ENCODE measurements at places on chromosomes 4 and X.

GRCh38 chr4:78683352-78683751 lies 92.8 kb upstream of the BMP2K start:
- DNase-seq = no peak

DNA sequence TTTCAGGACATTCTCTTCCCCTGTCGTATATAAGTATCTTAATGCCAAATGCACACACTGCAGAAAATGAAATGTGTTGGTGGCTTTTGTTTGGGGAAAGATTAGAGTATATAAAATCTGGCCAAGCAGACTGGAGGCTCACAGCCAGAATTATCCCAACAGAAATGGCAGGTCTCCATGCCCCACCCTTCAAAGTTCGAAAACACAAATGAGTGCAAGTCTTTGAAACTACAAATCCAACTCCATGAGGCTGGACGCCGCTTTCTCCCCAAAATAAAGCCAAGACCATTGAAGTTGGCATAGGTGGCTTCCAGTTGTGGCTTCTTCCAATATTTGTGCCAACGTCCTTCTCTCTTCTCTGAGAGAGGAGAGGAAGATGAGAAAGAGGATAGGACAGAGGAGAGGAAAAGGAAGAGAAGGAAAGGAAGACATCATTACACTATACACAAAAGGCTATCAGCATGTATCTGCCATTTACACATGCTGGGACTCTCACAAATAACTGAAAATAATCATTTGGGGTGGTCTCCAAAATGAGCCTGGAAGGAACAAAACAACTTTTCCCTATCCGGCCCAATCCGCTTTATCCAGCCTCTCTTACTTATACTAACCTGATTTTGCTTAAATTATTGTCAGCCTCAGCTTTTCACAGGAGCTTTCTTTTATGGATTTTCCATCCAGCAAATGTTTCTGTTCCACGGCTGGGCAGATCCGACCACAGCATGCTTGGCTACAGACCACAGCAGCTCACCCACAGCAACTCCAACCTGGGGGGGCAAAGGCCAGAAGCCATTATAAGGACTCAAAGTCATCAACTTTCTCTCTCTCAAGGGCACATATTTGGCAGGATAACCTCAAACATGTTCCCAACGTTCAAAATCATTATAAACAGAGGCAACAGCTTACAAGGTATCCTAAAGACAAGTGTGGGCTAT lies 71.7 kb downstream of the APBB2 start:
- no peak for DNase-seq

DNA sequence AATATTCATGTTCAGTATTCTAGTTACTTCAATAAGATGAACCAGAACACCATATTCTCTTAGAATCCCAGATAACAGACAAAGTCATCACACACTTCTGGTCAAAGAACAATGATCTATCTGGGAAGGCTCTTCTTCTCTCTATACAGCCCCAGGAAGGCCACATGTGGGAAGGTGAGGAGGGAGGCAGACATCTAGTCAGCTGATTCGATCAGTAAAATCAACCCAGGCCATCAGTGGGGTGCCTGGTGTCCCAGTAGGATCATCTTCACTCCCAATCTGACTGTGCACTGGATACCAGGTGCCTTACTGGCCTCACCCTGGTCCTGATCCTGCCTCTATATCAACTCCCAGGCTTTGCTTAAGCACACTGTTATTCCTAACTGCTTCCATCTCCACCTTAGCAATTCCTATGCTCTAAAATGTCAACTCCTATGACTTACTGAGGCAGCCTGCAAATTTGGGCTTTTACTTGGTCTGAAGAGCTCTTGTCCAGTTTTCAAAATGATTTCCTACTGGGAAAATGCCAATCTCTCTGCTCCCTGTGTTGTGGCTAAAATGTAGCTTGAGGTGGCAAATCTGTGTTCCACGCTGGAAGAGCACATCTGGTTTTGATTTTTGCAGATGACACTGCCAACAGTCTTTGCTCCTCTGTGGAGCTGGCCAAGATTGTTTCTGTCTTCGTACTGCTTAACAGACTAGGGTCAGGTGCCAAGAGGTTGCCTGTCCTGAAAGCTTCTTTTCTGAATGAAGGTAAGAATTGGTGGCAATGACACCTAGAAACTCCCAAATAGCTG lies 128.7 kb downstream of the MGST2 start:
- DNase-seq = no peak

DNA sequence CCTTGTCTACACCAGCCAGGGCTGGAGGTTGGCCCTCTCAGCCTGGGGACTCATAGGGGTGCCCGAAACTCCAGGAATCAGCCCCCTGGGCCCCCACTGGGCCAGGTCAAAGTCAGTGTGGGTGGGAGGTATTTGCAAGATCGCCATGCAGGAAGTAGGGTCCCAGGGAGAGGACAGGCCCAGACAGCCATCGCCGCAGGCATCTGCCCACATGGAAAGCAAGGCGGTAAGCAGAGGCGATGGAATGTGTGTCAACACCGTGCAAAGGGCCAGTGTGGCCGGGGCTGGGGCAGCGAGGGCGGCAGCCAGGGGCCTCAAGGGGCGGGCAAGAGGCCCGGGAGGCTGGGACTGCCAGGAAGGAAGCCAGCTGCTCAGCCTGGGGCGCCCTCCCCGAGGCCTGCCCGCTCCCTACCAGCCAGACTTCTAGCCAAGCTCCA lies 19.3 kb upstream of the DUSP9 start:
- no peak for DNase-seq

DNA sequence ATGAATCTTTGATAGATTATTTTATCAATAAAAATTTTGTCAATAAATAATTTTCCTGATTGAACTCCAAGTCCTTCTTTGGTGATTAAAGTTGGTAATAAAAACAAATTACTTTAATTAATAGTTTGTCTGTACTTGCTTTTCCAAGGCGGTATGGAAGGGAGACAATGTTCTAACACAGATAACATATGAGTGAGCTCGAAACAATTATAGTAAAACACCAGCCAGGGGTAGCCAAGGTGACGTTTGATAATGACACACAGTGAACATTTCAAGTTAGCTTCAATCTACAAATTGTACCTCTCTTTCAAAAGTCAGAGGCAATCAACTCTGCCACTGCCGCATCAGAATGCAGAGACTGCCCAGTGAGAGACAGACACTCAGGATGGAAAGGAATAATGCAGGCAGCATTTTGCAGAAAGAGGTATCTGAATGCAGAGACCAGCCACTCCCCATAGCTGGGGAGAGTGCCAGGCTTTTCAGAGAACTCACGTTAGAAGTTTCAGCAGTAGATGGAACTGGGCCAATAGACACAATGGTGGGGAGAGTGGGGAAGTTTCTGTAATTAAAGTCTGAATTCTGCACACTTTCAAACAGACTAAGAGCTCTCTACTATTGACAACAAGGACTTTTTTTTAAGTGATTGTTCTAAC lies 18.1 kb upstream of the ATOH1 start:
- no peak for DNase-seq

- DNase-seq = no peak
Measured at GRCh38 chrX:106899276-106899675, 3.9 kb downstream of the RIPPLY1 start.

DNA sequence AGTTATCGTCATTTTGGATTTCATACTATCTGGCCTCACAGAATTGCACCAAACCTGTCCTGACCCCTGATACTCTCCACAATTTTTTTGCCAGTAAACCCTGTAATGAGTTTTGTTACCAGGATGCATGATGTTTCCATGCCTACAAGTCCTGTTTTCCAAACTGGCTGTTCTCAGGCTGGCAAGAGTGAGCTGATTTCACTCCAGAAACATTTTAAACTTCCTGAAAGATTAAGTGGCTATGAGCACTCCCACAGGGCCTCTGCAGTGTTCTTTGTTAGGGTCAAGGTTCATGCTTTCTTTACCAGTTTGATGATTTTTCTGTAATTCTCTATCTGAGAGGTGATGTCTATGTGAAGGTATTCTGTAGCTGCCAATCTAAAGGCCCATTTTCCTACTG lies 31.7 kb upstream of the PDLIM3 start:
- no peak for DNase-seq

All from GM19239 (cell line).